Fibroblast of skin of abdomen (primary cell): ENCODE measurements at places on chromosomes 1 and 21.

DNA sequence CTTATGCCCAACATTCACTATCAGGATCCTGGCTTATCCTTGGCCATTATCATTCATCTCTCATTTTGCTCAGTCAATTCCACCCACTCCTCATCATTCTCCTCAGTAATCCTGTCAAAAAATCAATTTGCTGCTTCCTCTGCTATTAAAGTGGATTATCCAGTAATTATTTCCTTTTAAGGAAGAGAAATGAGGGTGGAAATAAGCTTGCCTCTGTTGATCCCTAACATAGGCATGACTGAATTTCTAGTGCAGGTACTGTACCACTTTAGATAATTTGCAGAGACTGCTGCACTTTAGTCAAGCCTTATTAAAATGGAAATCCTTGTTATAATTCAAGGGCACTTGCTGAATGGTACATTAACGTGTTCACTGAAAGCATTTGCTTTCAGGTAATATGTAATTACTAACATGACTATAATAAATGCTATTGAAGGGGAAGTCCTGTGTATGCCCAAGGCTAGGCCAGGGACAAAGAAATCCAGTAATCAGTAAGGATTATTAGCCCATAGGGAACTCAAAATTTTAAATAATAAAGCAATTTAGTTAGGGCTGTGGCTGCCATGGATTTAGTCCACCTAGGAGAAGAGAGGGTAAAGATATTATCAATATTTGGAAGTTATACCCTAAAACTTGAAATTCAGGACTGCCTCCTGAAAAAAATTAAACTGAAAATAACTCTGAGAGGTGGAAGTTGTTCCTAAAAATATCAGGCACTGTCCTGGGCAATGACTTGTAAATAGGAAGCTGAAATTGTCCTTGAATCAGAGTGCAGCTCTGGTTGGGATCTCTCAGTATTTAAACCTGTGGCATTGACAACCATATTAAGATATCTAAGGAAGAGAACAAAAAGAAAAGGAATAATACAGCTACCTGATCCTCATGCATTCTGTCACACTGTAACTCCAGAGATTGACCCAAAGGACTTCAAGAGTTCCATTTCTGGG lies 43.4 kb downstream of the RGS2 start:
- no peak for DNase-seq

DNA sequence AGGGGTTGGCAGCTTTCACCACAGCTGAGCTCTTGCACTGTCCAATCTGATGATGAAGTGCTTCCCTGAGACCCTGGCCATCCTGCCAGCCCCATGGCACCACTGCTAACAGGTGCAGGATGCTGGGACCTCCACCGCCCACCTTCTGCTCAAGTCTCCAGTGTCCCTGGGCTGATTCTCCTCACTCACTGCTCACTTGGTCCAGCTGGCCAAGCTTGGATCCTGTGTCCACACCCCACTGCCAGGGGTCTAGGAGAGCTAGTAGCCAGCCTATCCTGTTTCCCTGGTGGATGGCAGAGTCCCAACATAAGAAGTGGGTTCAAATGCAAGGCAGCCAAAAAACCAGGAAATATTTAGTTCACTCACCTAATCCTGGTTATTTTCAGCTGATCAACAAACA lies 217.2 kb upstream of the IRF2BP2 start:
- no peak for DNase-seq

DNA sequence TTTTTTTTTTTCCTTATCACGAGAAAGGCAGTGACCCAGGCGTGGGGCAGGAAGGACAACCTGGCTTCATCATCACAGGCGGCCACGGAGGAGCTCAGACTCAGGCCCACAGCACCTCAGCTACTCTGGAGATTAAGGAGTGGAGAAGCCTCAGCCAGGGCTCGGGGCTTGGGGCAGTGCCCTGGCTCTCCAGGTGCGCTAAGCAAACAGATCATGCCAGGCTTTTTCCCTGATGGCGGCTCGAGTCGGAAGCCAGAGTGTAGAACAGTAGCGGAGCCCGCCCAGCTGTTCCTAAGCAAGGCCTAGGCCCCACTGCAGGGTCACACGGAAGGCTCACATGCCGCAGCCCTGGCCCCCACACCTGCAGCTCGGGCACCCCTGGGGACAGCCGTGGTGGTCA lies 70.7 kb downstream of the AGPAT3 start:
- DNase-seq = no peak

- DNase-seq = peak; percentile 14
Observed at GRCh38 chr1:78224861-78225552, 179.2 kb downstream of the GIPC2 start.

GRCh38 chr1:118842452-118843201 lies 145.5 kb downstream of the TBX15 start:
- no peak for DNase-seq

DNA sequence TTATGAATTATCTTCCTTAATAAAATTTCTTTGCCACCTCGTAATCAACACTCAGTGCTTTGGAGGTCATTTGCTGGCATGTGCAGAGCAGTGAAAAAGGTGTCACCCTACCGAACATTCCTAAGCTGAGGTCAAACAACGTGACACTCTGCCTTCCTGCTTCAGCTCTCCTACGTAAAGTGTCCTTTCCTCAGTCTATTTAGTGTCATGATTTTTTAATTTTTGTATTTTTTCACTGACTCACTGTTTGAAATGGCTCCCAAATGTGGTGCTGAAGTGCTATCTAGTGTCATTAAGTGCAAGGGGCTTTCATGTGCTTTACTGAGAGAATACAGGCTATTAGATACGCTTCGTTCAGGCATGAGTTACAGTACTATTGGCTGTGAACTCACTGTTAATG lies 37.0 kb upstream of the ITPKB start:
- DNase-seq = no peak

DNA sequence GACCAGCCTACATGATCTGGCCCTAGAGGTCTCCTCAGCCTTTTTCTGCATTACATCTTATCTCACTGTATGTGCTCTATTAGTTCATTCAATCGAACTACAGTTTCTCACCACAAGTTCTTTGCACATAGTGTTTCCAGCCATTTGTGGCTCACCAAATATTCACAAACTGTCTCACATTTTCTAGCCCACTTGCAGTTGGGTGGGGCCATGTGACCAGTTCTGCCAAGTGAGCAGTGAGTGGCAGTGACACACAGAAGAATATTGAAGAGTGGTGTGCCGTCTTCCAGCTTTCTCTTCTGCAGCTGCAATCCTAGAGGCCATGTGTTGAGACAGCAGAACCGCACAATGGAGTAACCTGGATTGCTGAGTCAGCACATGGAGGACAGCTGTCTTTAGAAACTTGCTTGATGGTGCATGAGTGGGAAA lies 103.2 kb upstream of the ZNF644 start:
- DNase-seq = no peak

DNA sequence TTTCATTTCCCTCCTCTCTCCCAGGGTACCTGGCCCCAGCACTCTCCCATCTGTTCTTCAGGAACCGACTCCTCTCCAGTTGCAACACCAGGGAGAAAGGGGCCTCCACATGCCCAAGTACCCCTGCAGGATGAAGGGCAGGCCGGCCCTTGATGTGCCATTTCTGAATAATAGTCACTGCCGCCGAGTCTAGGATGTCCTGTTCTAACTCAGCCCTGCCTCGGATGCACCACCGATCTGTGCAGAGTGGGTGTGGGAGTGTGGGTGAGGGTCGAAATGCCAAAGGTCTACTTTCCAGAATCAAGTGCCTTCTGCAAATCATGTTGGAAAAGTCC lies 25.4 kb upstream of the SPSB1 start:
- no peak for DNase-seq

DNA sequence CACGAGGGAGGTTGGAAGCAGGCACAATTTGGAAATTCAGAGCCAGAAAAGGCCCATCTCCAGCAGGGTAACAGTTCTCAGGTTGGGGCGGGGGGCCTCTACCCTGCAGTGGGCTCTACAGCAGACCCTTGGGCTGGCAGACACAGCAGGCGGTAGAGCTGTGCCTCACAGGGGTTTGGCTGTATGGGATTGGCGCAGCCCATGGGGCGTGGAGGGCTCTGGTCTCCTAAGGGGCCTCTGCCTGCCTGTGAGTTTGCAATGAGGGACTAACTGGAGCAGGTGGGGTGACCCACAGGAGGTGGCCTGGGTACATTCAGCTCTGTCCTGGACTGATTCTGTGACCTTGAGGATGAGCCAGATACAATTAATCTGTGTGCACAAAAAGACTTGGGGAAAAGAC lies 124.1 kb downstream of the CAMTA1 start:
- no peak for DNase-seq

DNA sequence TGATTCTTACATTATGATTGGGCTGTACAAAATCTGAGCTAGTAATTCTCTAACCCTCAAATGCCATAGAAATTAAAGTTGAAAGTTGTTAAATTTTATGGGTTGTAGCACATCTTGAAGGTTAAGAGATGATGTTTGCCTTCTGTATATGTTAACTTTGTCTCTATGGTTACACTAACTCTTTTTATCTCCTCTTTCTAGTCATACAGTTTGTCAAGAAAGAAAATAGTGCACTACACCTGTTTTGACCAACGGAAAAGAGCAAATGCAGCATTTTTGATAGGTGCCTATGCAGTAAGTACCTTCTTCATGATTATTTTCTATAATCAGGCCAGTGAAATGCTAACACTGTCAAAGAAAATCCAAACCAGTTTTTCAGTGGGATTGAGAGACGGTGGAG lies 38.2 kb downstream of the CDC14A start:
- no peak for DNase-seq

DNA sequence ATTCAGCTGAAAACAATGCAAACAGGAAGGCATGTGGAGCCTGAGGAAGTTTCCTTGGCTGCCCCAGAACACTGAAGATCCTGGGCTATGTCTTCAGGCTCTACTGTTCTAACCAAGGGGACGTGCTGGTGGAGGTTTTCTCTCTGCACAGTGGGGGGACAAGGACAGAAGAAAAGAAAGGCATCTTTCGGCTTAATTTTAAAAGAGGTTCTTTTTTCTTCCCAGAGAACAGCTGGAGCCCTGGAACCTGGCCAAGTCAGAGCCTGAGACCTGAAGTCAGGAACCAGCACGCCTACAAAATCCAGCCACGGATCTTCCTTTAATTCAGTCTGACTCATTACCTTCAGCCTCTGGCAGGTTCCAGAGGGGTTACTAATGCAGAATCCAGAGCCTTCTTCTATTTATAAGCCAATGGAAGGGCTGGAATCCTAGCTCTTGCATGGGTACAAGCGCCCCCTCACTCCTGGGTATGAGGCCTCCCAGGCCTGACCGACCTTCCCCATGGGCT lies 19.8 kb downstream of the CTNNBIP1 start:
- DNase-seq = peak; percentile 95

DNA sequence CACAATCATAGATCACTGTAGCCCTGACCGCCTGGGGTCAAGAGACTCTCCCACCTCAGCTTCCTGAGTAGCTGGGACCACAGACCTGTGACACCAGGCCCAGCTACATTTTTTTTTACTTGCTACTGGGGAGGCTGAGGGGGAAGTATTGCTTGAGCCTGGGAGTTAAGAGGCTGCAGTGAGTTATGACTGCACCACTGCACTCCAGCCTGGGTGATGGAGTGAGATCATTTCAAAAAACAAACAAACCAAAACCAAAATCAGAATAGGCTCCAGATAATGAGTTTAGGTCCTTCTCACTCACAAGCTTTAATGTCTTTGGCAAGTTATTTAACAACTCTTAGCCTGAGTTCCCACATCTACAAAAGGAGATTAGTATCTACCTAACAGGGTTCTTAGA lies 22.8 kb downstream of the WDR26 start:
- DNase-seq = peak; percentile 38

GRCh38 chr1:116382321-116382720 lies 9.3 kb downstream of the ATP1A1 start:
- DNase-seq = no peak

DNA sequence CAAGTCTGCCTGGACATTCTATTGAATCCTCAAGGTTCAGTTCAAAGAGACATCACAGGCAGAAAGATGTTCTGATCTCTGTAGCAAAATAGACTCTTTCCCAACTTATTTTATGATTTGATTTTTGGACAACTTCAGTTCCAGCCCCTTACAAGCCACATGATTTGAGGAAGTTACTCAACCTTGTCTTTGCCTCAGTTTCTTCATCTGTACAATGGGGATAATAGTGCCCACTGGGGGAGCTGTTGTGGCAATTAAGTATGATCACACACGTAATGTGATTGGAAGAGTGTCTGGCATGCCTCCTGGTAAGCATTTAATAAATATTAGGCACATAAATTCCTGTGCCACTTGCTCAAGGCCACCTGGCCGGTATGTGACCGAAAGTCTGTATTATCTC lies 130.6 kb downstream of the DAB1 start:
- no peak for DNase-seq

- no peak for DNase-seq
Observed at GRCh38 chr1:35845766-35846165, 37.2 kb upstream of the AGO1 start.

- DNase-seq = peak; percentile 34
Observed at GRCh38 chr21:35377505-35378090, 328.5 kb upstream of the RUNX1 start.

DNA sequence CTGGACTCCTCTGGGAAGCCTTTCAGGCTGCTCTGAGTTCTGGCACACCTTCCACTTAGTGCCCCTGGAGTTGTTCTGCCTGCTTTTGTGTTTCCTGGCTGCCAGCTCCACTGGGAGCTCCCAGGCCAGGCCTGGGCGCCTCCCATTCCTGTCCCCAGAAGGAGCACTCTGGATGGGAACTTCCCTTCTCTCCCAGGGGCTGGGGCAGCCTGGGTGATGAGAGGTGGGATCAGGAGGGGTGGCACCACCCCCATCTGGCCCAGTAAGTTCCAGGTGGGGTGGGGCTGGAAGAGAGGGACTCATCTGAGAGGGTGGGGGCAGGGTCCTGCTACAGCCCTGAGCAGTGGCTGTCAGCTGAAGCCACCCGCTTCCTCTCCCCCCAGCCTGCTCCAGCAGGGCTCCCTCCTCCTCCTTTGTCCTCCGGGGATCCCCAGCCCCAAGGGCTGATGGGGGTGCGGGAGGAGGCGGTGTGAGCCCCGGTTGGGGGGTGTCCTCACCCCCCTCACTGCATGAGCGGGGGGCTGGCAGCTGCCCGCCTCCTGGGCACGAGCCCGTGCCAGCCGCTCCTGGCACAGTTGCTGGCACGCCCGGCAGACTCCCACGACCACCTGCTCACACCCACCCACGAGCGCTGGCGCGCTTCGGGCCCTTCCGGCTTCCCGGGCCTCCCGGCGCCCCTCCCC lies 4.7 kb downstream of the FOXO6 start:
- no peak for DNase-seq

DNA sequence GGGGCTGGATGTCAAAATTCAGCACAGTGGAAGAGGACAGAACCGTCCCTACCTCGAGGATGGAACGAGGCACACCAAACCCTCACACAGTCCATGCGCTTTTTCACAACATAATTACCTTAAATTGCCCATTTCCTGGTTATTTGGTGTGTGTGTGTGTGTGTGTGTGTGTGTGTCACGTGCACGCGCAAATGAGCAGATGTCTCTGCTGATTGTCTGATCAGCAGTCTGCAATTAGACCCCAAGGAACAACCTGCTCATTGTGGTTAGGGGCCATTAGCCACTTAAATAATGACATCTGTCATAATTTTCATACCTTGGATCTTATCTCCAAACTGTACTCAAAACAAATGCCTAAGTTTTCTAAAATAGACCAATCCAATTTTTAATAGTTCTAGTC lies 23.2 kb downstream of the AVPR1B start:
- DNase-seq = no peak

- no peak for DNase-seq
Observed at GRCh38 chr1:96524100-96524499, 197.5 kb upstream of the PTBP2 start.

- DNase-seq = peak; percentile 89
Observed at GRCh38 chr1:106278716-106279115, 777.8 kb upstream of the PRMT6 start.

- DNase-seq = peak; percentile 2
Observed at GRCh38 chr1:150233359-150234308, 2.3 kb downstream of the ANP32E start.
